Kidney (tissue), 22 donors: ENCODE measurements at places on chromosomes 3 and 15. TPM values are rescaled to one million over a fixed set of nuclear protein-coding genes. Genes with fewer than 3 reads are reported as not detected.
A peak's percentile ranks its signal among the peaks of the same experiment; 100 is the strongest.

The TMEM40 gene
- not detected for total RNA-seq

The CHST13 gene
- total RNA-seq = 3.3 TPM

The ATG7 gene
- 54.9 TPM for total RNA-seq

The ROBO2 gene
- 1.3 TPM for total RNA-seq

DNA sequence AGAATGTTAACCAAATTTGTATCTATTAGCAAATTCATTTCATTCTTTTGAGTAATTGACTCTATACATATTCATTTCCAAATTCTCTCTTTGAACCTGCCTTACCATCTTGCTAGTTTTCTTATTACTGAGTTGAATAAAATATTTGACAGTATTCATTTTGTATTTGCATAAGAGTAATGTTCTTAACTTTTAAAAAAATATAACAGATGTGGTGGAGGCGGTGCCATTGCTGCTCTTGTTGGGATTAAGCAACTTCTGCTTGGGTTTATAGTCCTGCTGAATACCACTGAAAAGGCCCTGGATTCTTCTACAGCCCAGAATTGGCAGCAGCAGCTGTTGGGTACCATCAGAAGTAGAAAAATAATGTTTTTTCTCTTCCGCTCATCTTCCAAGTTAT is 148.9 kb upstream of the PEX5L start:
- DNase-seq = no peak

- DNase-seq = peak; percentile 30
These were observed 96.4 kb downstream of the TMEM212 start for GRCh38 chr3:171939578-171939977.
